Upper lobe of right lung (tissue), 1 donor: ENCODE measurements at places on chromosomes 2 and 18. TPM values are rescaled to one million over a fixed set of nuclear protein-coding genes. Genes with fewer than 3 reads are reported as not detected.

- H3K27me3 ChIP-seq, result no peaks in the 10 kb centered on the region
- no peaks in the 10 kb centered on the region for H3K36me3 ChIP-seq
- DNase-seq, result no peak
- H3K4me1 ChIP-seq, result no peaks in the 10 kb centered on the region
These were observed 449.8 kb upstream of the RGPD4 start for GRCh38 chr2:107376909-107377308.

- no peaks in the 10 kb centered on the region for H3K36me3 ChIP-seq
- no peaks in the 10 kb centered on the region for H3K27me3 ChIP-seq
- no peak for DNase-seq
- H3K4me3 ChIP-seq, result no peak overlapping the region
- peak overlapping the region; percentile 37 for H3K27ac ChIP-seq
These were observed 271.4 kb downstream of the ZEB2 start for GRCh38 chr2:144248350-144249034.

DNA sequence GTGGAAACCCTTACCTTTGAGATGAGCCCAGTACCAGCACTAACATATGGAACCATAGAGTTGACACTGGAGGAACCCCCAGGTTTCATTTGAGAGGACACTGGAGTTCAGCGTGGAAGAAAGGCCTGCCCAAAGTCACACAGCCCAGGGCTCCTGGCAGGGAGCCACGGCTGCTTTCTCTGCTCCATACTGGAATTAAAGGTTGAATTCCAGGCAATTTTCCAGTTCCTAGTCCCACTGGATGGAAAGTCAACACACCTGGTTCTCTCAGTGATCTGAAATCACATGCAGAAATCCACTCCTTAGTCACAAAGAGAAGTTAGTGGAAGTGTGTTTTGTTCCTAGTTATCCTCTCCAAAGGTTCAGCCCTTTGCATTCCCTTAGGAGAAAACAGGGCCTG lies 336.1 kb upstream of the SKOR2 start:
- H3K36me3 ChIP-seq, result no peaks in the 10 kb centered on the region
- no peak overlapping the region for H3K4me3 ChIP-seq
- H3K27me3 ChIP-seq, result no peaks in the 10 kb centered on the region
- no peak for DNase-seq

GRCh38 chr2:29000481-29000880 lies 19.4 kb downstream of the TOGARAM2 start:
- no peaks in the 10 kb centered on the region for H3K27me3 ChIP-seq
- peak; percentile 84 for DNase-seq
- no peak overlapping the region for H3K27ac ChIP-seq

- no peak for DNase-seq
- no peaks in the 10 kb centered on the region for H3K4me1 ChIP-seq
- no peak overlapping the region for H3K27ac ChIP-seq
- H3K27me3 ChIP-seq, result no peaks in the 10 kb centered on the region
These were observed 23.8 kb upstream of the CCL20 start for GRCh38 chr2:227789803-227790202.

DNA sequence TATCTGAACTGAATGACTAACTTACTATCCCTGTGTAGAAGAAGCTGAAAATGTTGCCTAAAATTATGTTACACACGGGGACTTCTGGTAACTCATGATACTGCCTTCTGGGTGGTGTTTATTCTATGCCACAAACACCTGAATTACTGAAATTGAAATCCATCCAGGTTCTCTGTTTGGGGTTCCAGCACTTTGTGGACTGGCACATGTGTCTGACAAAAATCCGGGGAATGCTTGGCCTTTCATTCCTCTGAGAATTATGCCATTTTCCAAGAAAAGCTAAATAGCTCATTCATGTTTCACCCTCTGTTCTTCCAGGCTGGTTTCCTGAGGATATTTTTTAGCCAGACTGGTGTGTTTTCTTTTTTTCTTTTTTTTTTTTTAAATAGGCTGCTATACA lies 59.5 kb upstream of the POU3F3 start:
- H3K27me3 ChIP-seq, result peaks cover 5% of the 10 kb centered on the region
- no peak for DNase-seq
- H3K27ac ChIP-seq, result no peak overlapping the region
- H3K4me1 ChIP-seq, result no peaks in the 10 kb centered on the region
- H3K4me3 ChIP-seq, result no peak overlapping the region
- no peaks in the 10 kb centered on the region for H3K36me3 ChIP-seq

DNA sequence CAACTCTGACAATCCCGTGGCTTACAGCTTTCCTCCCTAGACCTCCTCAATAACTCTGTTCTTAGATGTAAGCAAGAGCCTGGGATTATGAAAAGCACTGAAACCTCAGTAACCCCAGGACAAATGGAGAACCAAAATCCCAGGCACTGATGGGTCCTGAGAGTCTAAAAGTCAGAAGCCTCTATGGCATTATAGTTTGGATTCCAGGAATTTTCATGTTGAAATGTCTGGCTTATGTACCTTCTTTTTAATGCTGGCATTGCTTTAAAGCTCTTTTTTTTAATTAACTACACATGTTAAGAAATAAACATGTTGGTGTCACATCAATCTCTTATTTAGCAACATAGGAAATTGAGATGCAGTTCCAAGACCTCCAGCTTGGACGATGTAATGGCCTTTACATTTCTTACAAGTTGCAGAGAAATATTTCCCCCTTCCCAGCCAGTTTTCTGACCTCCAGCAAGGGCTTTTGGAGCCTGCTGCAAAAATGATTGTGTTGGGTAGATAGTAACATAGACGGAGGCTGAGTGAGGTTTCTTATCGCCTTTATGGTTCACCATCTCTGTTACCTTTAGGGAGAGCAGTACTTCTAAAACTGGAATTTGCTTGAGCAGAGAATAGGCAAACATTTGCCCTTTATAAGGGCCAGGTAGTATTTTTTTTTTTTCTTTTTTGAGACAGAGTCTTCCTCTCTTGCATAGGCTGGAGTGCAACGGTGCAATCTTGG lies 84.8 kb upstream of the RASGRP3 start:
- H3K36me3 ChIP-seq, result no peaks in the 10 kb centered on the region
- H3K4me3 ChIP-seq, result no peak overlapping the region
- no peak for DNase-seq
- H3K4me1 ChIP-seq, result no peaks in the 10 kb centered on the region

DNA sequence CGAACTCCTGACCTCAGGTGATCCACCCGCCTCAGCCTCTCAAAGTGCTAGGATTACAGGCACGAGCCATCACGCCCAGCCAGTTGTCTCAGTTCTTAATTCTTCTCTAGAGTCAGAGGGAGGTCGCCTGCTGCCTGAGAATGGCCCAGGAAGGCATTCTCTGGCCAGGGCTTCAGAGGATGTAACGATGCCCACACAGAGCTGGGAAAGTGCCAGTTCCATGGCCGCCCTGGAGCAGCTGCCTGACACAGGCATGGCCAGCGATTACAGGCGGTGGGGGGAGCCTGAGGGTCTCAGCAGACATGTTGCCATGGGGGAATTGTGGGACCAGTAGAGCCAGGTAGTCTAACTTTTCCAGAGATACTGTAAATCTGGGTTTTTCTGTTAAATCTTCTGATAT lies 25.6 kb upstream of the DNMT3A start:
- no peak overlapping the region for H3K4me3 ChIP-seq
- H3K27me3 ChIP-seq, result no peaks in the 10 kb centered on the region
- H3K4me1 ChIP-seq, result no peaks in the 10 kb centered on the region

GRCh38 chr18:9738266-9738969 lies 30.3 kb downstream of the RAB31 start:
- H3K27ac ChIP-seq, result no peak overlapping the region
- H3K4me3 ChIP-seq, result no peak overlapping the region
- H3K36me3 ChIP-seq, result no peaks in the 10 kb centered on the region
- H3K27me3 ChIP-seq, result no peaks in the 10 kb centered on the region
- peaks cover 21% of the 10 kb centered on the region for H3K4me1 ChIP-seq

- DNase-seq, result no peak
- no peaks in the 10 kb centered on the region for H3K36me3 ChIP-seq
- no peaks in the 10 kb centered on the region for H3K27me3 ChIP-seq
- H3K27ac ChIP-seq, result no peak overlapping the region
- H3K4me3 ChIP-seq, result no peak overlapping the region
- H3K4me1 ChIP-seq, result peaks cover 9% of the 10 kb centered on the region
These were observed 43.8 kb downstream of the SLC40A1 start for GRCh38 chr2:189536830-189537229.

DNA sequence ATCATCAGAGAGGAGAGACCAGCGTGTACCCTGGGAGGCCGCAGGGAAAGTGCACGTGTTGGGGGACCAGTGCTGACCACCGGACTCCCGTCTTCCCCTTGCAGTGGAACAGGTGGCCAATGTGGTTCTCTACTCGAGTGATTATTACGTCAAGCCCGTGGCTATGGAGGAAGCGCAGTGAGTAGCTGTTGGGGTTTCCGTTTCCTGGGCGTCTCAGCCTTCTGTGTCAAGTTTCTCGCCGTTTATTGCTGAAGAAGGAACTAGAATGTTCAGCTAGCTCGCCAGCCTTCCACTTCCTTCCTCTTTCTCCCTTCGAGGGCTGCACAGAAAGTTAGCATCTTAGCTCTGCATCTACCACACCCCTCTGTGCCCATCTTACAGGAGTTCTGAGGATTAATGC lies 22.8 kb upstream of the DGKD start:
- DNase-seq, result peak; percentile 68
- no peak overlapping the region for H3K4me3 ChIP-seq
- no peaks in the 10 kb centered on the region for H3K4me1 ChIP-seq
- no peaks in the 10 kb centered on the region for H3K27me3 ChIP-seq
- no peaks in the 10 kb centered on the region for H3K36me3 ChIP-seq

- H3K27ac ChIP-seq, result no peak overlapping the region
- no peak for DNase-seq
- no peak overlapping the region for H3K4me3 ChIP-seq
- peaks cover 4% of the 10 kb centered on the region for H3K27me3 ChIP-seq
These were observed 5.4 kb upstream of the TDRD15 start for GRCh38 chr2:21118302-21118920.

Gene UGT1A6
- 3.2 TPM for total RNA-seq

Gene CRYBA2
- not detected for total RNA-seq

Gene CYRIA
- 24.2 TPM for total RNA-seq

Gene RGPD4
- total RNA-seq, result 0.23 TPM

Gene SKA1
- total RNA-seq, result 0.52 TPM

Gene TMEFF2
- not detected for total RNA-seq

Gene QPCT
- total RNA-seq, result 4.9 TPM
